GM20000 (cell line): ENCODE measurements at places on chromosomes 5 and 9.

GRCh38 chr5:142425286-142426065 is 100.7 kb upstream of the SPRY4 start:
- DNase-seq = no peak

DNA sequence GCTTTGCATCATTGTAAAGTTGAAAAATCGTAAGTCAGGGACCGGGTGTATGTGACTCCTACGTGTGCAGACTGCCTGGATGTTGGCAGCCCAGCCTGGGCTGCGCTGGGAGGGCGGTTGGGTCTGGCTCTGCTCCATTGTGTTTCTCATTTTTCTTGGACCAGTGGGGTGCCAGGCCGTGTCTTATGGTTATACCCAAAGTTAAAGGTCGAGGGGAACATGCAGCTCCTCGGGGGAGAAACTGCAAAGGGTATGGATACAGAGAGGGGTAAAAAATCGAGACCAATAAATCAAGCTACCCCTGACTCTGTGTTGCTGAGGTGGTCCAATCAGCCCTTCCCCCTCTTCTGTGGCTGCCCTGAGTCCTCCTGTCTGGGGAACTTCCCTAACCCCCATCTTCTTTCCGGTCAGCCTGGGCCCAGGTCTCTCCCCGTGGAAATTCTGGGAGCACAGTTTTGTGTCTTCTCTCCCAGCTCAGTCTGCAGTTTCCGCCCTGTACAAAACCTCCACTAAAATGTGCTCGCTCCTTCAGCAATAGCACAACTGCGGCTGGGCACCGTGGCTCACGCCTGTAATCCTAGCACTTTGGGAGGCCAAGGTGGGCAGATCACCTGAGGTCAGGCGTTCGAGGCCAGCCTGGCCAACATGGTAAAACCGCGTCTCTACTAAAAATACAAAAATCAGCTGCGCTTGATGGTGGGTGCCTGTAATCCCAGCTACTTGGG is 34.1 kb upstream of the UNC5A start:
- DNase-seq = no peak

DNA sequence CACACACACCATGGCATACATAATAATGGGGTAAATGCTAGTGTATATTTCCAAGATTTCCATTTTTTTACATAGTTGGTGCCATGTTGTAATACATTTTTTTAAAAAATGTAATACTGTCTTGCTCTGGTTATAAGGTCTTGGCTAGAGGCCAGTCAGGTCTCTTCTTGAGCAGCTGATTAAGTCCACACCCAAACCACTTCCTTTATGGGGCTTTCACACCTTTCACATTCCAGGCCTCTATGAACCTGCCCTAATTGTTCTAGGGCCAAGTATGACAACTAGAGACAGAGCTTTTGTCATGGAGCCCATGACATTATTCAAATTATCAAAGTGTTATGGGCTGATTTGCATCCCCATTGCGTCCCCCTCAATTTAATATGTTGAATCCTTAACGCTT is 495.6 kb upstream of the CTNND2 start:
- no peak for DNase-seq

DNA sequence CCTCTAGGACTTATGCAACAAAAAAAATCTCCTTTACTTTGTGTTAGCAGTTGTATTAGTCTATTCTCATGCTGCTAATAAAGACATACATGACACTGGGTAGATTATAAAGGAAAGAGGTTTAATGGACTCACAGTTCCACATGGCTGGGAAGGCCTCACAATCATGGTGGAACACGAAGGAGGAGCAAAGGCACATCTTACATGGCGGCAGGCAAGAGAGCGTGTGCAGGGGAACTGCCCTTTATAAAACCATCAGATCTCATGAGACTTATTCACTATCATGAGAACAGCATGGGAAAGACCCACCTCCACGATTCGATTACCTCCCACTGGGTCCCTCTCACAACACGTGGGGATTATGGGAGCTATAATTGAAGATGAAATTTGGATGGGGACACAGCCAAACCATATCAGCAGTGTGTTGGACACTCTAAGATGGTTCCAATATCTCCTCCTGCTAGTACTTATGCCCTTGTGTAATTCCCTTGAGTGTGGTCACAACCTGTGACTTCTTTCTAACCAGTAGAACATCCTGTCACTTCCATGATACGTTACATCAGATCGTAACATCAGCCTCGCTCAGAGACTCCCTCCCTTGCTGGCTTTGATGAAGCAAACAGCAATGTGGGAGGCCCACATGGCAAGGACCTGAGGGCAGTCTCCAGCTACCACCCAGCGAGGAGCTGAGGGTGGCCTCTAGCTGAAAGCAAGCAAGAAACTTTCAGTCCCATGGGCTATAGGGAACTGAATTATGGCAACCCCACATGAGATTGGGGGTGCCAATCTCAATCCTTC is 113.5 kb upstream of the PITX1 start:
- DNase-seq = no peak

DNA sequence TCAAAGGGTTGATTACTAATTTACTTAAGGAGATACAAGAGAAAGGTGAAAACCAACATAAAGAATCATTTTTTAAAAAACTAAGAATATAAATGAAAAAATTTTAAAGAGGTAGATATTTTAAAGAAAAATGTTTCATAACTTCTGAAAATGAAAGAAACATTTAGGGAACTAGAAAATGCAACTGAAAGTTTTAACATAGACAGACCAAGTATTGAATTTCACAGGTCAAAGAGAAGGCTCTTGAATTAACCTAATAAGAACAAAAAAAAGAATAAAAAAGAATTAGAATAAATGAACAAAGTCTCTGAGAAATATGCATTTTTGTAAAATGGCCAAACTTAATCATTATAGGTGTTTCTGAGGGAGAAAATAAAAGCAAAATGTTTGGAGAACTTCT is 16.1 kb upstream of the FAM174A start:
- DNase-seq = no peak

DNA sequence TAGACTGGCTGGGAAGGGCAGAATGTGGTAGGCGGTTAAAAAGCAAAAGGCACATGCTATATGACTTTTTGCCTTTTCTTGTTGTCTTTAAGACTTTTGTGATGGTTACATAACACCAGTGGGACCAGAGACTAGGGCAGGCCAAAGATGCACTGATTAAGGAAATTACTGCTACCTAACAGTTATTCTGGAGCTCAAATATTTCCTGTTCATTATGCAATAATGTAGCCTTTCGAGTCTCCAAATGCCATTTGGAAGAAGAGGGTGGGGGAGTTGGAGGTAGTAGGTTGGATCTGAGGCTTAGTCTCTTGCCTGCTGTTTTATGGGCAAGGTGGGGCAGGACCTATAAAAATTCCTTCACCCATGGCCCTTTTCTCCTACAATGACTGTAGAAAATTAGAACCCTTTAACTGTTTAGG is 51.7 kb downstream of the SH3GL2 start:
- no peak for DNase-seq

- no peak for DNase-seq
These were observed 45.7 kb downstream of the MUSK start for GRCh38 chr9:110714314-110714713.

DNA sequence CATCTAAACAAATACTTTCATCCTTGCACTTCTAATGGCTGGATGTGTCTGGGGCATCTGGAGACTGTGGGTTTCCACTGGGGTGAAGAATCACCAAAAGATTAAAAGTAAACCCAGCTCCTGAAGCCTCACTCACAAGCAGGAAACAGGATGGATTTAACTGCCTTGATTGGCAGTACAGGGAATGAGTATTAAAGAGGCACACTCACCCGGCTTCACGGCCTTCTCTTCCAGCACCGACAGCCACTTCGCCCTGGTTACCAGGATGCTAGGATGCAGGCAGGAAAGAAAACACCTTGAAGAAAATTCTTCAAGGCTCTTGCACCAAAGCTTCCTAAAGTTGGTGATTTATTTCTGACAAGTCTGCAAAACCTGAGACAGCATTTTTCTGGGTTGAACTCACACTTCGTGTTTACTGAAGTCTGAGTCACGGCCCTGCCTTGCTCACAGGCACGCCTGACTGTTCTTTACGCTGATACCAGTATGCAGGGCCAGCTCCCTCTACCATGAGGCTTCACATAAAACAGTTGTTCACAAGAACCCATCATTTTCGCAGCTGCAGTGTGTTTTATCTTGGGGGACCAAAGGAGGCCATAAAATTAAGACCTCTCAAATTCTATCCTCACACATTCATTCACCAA is 56.5 kb upstream of the ZNF354A start:
- no peak for DNase-seq

DNA sequence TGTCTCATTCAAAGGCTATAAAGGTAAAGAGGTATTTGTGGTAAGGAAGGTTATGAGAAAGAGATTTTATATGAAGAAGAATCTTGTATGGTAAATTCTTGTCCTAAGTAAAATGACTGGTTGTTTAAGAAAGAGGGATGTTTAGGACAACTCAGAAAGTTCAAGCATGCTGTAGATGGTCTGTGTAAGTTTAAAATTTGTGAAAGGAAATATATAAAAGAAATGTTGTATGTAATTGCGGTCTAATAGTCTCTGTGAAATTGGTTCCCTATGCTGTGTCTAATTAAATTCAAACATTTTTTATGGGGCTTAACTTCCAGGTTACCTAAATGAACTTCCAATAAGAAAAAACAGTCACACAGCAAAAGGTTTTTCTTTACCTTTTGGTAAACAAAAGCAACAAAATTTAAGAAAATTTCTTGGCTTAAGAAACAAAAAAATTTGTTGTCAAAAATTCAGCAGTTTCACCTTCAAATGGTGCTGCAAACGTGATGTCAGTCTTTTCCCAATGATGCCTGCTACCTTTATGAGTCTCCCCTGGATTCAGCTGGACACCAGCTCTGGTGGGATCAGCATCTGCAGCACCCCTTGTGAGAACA is 83.0 kb upstream of the FCN1 start:
- DNase-seq = no peak

GRCh38 chr9:92627651-92628050 is 42.3 kb downstream of the IPPK start:
- DNase-seq = no peak
